NCI-H69 (cell line): ENCODE measurements at places on chromosomes 5 and 9.

- no peak for DNase-seq
These were observed 3.2 kb downstream of the LRRC26 start for GRCh38 chr9:137166380-137167229.

DNA sequence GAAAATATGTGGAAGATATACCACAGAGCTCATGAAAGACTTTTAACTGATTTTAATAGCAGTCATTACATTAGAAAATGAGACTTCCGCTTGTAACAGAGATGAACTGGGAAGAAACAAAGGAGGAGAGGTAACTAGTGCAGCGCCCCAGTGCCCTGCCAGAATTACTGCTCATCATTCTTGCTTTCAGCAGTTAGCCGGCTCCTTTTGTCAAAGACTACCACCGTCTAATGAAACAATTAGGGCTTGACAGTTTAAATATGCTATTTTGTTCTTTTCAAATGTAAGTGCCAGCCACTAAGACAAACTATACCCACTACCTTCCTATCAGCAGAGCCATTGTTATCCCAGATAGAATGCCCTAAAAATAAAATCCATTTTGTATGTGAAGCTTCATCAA is 328.4 kb downstream of the EFNA5 start:
- peak; percentile 88 for DNase-seq

DNA sequence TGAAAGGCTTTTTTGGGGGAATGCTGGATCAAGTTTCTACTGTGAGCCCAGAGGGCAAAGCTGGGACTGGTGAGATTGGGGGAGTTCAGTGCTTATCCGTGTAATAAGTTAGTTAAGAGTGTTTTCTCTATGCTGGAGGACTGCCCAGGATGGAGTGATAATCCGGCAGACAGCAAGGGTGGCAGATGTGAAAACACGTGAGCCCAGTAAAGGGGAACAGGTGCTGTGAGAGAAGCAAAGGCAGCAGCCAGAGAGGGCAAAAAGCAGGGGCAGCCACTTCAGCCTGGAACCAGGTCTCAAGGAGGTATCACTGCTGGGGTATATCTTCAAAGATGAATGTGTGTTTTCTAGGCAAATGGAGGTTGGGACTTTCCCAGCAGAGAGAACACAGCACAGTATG is 53.9 kb downstream of the GALNT10 start:
- DNase-seq = no peak

DNA sequence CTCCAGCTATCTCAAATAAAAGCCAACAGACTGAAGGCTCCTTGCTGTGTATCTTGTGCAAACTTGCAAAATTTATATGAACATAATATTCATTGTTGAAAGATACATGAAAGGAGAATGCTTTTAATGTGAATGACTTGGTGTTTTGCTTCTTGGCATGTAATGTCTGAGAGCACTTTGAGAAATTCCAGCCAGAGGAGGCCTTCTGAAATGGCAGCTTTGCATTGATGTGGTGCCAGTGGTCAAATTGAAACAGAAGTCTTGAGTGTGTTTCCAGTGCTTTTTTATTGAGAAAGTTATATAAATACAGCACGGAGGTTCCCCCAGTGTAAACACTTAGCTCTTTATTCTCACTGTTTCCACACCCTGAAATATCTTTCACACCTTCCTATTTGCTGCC is 182.1 kb downstream of the ADCY2 start:
- no peak for DNase-seq

- peak; percentile 95 for DNase-seq
These were observed 879.8 kb upstream of the DMAC1 start for GRCh38 chr9:8679371-8679822.

GRCh38 chr5:27734838-27735237 is 696.5 kb upstream of the CDH9 start:
- DNase-seq = no peak

GRCh38 chr9:83231039-83231438 is 168.1 kb upstream of the RASEF start:
- no peak for DNase-seq

GRCh38 chr5:65630981-65631380 is 6.2 kb downstream of the SHLD3 start:
- DNase-seq = no peak

DNA sequence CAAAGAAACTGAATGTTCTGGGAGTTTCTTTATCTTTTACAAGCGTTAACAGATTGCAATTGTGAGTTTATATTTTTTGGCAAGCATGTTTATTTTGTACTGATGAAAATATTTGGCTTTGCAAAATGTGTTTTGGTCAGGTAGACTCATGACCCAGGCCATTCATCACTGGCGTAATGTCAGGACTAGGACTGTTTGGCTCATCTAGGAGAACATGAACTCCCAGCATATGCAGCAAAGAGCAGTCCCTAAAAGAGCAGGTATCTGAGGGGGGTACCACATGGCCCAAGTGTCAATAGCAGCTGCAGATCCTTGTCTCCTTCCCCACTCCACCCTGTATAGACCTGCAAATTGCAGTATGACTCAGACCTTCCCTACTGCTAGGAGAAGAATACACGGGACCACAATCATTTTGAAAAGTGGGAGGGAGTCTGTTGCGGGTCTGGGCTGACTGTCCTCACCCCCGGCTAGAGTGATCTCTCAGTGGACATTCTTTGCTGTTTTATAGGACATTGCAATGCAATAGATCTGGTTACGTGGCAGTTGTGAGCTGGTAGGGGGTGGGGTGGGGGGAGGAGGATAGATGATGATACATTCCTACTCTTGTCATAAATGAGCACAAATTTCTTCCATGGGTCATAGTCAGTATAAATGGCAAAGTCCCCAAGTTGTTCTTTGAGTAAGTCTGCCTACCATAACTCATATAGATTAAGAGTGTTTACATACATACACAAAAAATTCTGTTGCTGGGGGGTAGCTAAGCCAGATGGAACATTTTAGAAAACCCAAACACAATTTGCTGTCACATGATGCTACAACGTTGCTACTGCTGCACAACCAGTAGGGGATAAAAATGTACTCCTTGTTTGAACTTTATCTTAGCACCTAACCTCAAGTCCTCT is 20.8 kb upstream of the SNCAIP start:
- DNase-seq = peak; percentile 93
